Fibroblast of pulmonary artery (primary cell): ENCODE measurements at places on chromosomes 6 and 20.

GRCh38 chr20:21867811-21868210 lies 162.3 kb downstream of the PAX1 start:
- no peak for DNase-seq

DNA sequence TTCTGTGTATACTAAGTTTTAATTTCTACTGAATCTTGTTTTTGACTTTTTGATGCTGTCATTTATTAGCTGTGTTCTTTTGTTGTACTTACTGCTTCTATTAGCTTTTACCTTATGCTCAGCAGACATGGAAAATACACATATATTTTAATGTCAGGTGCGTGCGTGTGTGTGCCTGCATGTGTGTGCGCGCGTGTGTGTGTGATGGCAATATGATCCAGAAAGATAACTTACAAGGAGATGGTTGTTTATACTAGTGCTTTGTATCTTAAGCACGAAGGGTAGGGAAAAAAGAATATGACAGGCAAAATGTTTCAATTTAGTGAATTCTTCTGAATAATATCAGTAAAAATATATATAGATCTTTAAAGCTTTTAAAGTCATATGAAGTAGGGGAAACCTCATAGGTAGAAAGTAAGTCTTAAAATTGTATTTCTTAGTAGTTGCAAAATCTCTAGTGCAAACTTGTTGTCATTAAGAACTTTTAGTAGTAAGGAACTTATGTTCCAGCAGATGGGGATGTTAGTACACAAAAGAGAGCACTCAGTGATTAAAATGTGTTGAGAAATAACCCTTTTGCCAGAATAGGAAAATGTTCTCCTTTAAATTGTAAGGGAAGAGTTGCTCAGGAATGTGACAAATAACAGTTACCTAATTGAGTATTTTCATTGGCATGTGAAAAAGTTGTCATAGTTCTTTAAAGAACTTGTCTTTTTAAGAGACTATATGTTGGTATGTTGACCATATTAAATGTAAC lies 13.2 kb downstream of the QKI start:
- peak; percentile 91 for DNase-seq

- DNase-seq, result no peak
These were observed 38.6 kb downstream of the NKX2-4 start for GRCh38 chr20:21358737-21359136.

DNA sequence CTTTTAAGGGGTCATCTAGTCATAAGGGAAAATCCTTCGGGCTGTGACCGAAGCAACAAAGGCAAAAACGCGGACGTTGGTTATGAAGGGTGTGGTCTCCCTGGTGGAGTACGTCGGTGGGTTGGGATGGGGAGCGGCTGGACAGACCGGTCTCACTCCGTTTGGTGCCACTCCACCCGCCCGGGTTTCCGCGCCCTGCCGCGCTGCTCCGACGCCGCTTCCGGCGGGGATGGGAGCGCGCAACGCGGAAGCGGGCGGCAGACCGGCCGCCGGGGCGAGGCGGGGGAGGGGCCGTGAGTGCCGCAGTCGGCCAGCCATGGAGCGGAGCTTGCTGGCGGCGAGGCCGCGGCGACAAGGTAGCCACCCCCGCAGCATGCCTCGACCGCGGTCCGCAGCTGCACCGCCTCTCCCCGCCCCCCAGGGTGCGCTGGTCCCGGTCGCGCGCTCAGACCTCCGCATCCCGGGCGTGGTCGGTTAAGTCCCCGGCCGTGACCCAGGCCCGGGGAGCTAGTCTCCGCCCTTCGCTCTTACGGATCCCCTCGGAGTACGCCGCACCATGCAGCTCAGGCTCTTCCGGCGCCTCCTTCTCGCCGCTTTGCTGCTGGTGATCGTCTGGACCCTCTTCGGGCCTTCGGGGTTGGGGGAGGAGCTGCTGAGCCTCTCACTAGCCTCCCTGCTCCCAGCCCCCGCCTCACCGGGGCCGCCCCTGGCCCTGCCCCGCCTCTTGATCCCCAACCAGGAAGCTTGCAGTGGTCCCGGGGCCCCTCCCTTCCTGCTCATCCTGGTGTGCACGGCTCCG lies at the start of gene B3GALT4:
Gene B3GALT4 (plus strand): TSS at position 260 of the 799 bp plus-strand sequence. CDS start 297 bp downstream, at position 557.
- peak; percentile 60 for DNase-seq

DNA sequence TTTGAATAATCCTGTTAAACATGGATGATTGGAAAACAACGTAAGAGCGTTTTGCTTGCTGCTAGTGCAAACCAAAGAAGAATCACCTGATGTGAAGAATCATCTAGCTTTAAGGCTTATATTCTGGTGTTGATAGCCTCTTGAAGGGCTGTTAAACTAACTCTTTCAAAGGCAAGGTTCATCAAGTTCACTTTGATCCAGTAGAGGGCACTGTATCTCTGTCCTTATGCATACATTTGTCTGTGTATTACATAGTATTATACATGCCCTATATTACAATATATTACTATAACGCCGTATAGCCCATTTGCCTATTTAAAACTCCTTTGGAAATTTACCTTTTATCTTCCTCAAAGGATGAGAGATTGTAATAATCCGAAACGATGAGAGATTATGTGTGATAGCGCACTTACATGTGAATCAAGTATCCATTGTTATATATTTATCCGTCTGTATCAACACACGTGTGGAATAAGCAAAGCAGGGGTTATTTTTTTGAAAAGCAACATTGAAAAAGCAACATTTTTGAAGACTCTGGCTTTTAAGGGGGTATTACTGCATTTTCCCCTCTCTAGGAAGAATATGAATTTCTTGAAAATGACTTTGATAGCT lies 50.8 kb upstream of the NRN1 start:
- DNase-seq, result peak; percentile 35

DNA sequence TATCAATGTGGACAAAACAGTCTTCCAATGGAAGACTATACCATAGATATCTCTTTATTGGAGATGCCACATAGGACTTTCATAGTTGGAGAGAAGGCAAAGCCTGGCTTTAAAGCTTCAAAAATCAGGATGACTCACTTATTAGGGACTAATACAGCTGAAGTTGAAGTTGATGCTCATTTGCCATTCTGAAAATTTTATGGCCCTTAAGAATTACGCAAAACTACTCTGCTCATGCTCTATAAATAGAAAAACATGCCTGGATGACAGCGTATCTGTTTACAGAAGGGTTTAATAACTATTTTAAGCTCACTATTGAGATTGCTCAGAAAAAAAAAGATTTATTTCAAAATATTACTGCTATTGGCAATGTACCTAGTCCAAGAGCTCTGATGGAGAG lies 155.5 kb upstream of the DST start:
- DNase-seq, result peak; percentile 62

DNA sequence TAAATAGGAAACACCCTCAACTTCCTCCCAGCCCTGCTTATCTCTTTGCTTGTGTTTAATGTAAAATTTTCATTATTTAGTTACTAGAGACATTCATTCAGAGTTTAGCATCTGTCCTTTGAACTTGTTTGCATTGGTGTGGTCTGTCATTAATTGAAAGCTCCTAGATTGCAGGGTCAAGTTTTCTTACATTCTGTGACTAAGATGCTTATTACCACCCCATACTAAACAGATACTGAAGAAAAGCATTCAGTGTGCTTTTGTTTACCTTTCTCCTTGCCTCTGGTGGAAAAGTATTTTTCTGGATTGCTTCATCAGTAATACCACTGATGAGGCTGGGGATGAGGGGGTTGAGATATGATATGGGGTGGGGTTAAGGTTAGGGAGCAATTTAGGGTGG lies 199.0 kb downstream of the SAMD5 start:
- no peak for DNase-seq

GRCh38 chr6:156420172-156420993 lies 356.8 kb upstream of the ARID1B start:
- DNase-seq, result peak; percentile 26

DNA sequence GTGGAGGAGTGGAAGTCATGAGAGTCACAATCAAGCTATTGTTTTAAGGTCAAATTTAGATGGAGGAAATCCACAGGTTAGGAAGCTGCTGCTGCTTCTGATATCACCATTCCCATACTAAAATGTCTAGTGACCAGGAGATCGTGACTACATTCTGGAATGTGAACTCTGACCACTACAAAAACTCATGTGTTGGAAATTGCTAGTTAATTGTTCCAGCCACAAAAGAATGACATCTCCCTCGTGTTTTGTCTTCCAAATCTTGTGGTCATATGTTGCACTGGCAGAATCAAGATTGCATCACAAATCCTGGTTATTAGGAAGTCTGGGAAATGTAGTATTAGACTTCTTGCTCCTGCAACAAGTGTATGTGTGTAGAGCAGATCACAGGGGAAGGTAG lies 441.9 kb downstream of the CD109 start:
- peak; percentile 86 for DNase-seq

- peak; percentile 65 for DNase-seq
These were observed 129.9 kb downstream of the LPA start for GRCh38 chr6:160534050-160534696.

- DNase-seq, result no peak
These were observed 156.7 kb downstream of the JARID2 start for GRCh38 chr6:15402406-15403045.

DNA sequence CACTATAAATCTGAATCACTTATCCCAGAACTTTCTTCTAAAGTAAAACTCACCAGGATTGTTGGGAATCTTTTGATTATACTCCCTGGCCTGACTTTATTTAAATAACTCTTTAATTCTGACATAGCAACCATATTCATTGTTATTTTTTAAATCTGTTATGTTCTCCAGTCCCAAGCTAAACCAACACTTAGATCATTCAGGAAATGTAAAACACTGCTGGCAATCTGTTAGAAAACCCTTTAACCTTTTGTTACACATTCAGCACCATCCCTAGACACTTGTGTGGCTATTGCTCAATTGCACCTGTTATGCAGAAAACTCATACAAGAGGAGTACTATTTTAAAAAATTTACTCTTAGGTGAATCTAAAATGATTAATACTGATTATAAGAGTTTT lies 101.8 kb upstream of the NHSL1 start:
- DNase-seq, result peak; percentile 49

DNA sequence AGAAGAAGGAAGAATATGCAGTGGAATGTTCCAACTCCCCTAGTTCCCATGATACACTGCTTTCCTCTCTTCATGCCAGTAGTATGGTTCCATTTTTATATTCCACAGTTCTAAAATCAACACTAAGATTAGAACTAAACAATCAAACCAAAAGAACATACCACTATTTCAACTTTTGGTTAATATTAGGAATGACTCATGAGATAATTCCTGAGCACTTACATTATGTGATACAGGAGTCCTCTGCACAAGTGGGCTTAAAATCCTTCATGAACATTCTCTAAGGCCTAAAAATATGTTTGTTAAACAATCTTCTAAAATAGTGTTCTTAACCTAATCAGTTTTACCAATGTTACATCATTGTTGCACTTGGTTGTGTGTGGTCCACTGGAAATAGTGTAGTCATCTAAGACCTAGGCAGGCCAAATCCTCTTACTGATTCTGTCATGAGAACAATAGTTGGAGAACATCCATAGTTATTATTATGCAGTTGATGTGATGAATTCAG lies 30.3 kb upstream of the RCAN2 start:
- DNase-seq, result no peak
